ENCODE measurements at places on chromosomes 1 and 21.
A peak's percentile ranks its signal among the peaks of the same experiment; 100 is the strongest.

GRCh38 chr1:23718482-23718881 is 24.8 kb upstream of the ELOA start:
- peak; percentile 20 for DNase-seq

- no peak for DNase-seq
Observed at GRCh38 chr21:38261851-38262250, 5.1 kb downstream of the KCNJ15 start.

GRCh38 chr1:247444571-247444970 is 13.3 kb downstream of the OR2B11 start:
- no peak for DNase-seq

- DNase-seq = no peak
Observed at GRCh38 chr1:243490748-243491686, 235.2 kb downstream of the SDCCAG8 start.

GRCh38 chr1:243268751-243269460 is 13.1 kb downstream of the SDCCAG8 start:
- DNase-seq = no peak

- no peak for DNase-seq
Observed at GRCh38 chr1:94676686-94677085, 135.1 kb upstream of the F3 start.

Measured in SHP77 (cell line).